Omental fat pad (tissue), 4 donors: ENCODE measurements at places on chromosomes 6 and 20. TPM values are rescaled to one million over a fixed set of nuclear protein-coding genes. Genes with fewer than 3 reads are reported as not detected.

The RIMS4 gene
- 0.79 TPM for total RNA-seq

DNA sequence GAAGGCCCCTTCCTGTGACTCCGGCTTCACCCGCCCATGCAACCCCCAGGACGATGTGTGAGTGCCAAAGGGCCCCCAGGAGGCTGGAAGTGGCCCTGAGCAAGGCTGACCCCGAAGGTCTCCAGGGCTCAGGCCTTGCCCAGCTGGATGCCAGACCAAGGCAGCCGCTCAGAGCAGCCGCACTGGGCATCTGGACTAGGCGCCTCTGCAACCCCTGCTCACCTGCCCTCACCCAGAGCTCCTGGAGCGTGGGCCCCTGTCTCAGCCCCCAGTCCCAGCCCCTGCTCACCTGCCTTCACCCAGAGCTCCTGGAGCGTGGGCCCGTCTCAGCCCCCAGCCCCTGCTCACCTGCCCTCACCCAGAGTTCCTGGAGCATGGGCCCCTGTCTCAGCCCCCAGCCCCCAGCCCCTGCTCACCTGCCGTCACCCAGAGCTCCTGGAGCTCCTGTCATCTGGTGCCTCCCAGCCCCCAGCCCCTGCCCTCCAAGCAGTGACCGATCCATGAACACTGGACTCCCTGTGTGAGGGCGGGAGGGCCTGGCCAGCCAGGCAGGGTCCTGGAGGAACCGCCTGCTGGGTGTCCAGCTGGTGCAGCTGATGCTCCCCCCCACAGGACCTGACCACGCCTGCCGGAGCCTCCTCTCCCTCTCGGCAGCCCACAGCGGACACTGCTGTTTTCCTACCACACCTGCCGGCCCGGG, 1.1 kb downstream of the SRMS start:
- DNase-seq: no peak

DNA sequence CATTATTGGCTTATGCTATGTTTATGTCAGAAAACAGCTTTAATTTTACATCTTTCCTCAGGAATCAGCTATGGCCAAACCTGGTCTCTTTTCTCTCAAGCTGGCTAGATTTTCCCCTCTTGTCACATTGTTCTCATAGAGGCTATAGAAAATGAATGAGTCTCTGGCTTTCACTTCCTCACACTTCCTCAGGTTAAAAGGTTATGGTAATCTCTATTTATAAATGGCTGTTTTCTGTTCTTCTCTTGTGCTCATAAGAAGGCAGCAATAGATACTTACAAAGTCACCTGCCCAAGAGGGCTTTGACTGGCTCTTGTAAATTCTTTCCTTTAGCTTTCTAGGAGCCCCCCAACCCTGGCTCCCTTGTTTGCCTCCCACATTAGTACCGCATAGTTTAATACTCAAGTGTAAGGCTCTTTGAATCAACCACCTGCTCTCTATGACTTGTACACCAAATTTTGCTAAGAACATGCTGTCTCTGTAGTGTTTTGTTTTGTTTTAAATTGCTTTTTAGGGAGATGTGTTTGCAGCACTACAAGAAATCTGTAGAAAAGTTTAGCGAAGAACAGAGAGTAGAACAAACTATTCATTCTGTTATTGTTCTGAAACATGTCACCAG, 897.4 kb upstream of the CITED2 start:
- DNase-seq: no peak

DNA sequence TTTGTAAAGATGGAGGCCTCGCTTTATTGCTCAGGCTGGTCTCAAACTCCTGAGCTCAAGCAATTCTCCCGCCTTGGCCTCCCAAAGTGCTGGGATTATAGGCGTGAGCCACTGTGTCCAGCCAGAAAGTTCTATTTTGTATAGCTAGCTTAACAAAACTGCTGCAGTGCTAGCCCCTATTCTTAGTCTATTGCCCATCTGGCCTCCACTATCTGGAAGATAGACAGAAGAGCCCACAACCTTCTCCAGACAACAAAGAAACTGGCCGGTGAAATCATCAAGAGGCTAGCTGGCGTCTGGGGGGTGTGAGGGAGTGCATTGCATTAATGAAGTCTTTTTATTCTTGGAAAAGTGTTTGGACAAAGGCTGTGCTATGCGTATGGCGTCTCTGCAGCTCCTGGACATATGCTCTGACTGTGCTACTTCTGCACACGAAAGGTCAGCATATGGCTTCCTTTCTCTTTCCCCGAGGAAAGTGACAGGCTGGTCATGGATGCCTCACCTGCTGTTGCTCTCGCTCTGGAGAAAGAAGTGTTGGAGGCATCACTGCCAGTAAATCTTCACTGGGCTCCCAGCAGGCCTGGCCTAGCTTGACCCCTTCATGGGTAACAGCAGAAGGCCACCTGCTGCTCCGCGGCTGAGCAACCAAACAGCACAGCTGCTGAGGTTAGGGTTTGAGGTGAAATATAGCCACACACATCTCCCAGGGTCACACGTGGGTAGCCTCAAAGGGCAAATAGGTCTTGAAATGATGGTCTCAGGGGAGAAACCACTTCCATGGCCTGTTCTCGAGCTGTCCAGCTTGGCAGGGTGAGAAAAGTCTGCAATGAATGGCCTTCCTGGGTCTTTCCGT, 95.1 kb upstream of the IYD start:
- DNase-seq: no peak

DNA sequence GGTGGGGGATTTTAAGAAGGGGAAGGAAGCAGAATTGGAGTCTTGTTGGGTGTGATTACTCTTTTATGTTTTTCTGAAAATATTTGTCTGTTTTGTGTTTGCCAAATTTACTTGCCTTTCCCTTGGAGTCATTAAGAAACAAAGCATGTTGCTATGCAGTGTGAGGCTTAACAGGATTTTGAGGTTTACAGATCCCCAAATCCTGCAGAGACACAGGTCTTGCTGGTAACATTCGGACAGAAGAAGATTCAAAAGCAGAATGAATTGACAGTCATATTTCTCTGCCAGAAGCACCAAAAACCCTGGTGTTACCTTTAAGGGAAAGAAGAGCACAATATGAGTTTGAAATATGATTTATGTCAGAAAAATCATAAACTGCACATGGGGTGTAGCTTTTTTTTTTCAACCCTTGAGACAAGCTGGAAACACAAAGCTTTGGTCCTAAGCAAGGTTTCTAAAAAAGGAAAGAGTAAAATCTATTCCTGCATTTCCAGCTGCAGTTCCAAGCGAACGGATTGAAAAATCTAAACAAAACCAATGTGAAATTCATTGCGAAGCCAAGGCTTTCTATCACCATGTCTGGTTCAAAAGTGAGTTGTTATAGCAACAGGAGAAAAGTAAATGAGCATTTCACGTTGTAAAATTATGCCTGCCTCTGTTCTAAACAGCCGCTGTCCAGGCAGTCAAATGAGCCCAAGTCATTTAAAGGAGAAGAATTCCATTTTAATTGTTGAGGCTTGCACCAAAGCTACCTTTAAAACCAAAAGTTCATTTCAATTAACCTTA, 358.9 kb upstream of the SASH1 start:
- DNase-seq: no peak

The BFSP1 gene
- total RNA-seq: 0.38 TPM
